Naive B cell (primary cell): ENCODE measurements at places on chromosomes 4 and X. TPM values are rescaled to one million over a fixed set of nuclear protein-coding genes. Genes with fewer than 3 reads are reported as not detected.

Gene CSAG2
- not detected for polyA plus RNA-seq

Gene VCX
- polyA plus RNA-seq: not detected

DNA sequence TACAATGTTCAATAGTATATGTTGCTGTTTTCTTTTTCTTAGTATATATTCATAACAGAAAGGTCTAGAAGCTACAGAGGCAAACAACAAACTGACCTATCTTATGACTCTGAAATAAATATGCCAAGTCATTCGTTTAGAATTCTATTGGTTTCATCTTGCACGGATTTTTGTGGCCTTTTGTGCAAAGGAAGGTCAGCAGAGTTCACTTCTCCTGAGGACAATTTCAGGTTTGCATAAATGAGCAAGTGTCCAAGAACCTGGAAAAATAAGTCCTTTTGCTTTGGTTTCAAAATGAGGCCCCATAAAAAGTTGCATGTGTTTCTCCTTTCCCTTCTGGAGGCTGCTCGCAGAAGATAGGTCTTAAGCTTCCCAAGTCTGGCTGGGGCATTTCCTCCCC lies 156.9 kb downstream of the APBB2 start:
- peaks cover 20% of the 10 kb centered on the region for H3K27me3 ChIP-seq
- no peaks in the 10 kb centered on the region for H3K36me3 ChIP-seq
- no peaks in the 10 kb centered on the region for H3K4me1 ChIP-seq
- H3K4me3 ChIP-seq: no peak overlapping the region
- DNase-seq: no peak
- H3K27ac ChIP-seq: no peak overlapping the region

- H3K4me1 ChIP-seq: no peaks in the 10 kb centered on the region
- H3K27ac ChIP-seq: no peak overlapping the region
- H3K36me3 ChIP-seq: peaks cover 7% of the 10 kb centered on the region
- no peak overlapping the region for H3K4me3 ChIP-seq
Measured at GRCh38 chrX:42432552-42432951, 345.4 kb downstream of the PPP1R2C start.

DNA sequence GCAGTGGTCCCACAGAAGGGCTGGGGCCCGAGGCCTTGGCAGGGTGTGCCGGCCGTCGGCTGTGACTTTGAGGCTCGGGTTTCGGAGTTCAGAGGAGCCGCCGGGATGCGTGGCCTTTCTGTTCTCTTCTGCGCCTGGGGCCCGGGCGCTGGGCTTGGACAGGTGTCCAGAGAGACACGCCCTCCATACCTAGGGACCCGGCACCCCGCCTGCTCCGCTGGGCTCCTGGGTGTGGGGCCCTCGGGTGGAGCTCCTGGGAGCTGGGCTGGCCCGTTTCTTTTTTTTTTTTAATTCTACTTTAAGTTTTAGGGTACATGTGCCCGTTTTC lies 11.3 kb downstream of the FGFRL1 start:
- H3K4me3 ChIP-seq: no peak overlapping the region
- no peak for DNase-seq
- peak overlapping the region; percentile 56 for H3K27ac ChIP-seq
- no peaks in the 10 kb centered on the region for H3K27me3 ChIP-seq
- peaks cover 12% of the 10 kb centered on the region for H3K4me1 ChIP-seq
